Thyroid gland (tissue), 4 donors: ENCODE measurements at places on chromosomes 5 and 9.

DNA sequence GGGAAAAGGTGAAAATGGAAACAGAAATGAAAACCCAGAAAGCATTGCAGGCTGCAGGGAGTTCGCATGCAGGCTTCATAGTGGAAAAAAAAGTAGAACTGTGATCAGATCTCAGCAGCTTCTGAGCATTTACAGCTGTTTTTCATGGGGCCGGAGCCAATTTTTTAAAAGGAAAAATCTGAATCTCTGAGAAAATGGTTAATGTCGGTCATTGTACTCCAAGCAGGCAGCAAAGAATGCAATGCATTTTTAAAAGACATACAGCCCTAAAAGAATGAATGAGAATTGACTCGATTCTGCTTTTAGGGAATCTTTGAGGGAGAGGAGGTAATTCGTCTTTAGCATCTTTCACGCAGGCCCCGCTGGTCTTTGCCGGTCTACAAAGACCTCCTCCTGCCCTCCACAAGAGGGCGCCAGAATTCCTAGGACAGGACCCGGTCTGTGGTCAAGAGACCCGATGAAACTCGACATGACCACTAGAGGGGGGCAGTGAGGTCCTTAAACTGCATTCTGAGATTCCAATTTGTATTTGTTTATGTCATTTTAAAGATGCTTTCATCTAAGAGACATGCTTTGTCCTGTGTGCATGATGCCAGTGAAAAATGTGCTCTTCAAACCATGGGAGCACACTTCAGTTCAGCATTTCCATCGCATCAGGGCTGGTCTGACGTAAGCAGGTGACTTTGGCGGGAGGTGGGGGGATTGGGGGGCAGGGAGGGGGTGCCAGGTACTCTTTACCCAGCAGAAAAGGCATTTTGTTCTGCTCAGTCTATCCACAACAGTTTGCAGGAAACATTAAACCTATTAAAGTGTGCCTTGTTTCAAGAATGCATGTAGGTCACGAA, 43.7 kb upstream of the TMEM252 start:
- DNase-seq: peak; percentile 86

- DNase-seq: no peak
These were observed 241.1 kb downstream of the GADD45G start for GRCh38 chr9:89845862-89846261.

DNA sequence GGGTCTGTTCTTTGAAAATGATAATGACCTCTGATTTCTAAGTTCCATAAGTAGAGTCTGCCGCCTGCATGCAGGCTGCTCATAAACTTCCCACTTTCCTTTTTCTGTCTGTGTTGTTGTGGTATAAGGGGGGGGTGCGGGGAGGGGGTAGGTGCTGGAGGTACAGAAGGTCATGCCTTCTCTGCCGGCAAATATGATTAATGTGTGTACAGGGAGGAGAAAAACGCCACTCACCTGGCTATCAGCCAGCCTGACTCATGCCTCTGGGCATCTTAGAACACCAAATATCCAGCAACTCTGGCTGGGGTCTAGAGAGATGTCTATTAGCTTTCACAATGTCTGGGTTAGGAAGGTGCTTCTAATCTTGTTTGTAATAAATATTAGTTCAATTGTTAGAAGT, 128.3 kb downstream of the EFNA5 start:
- peak; percentile 46 for DNase-seq

GRCh38 chr5:142931896-142932686, 161.9 kb downstream of the ARHGAP26 start:
- no peak for DNase-seq
